ENCODE measurements at places on chromosomes 1 and 21. TPM values are rescaled to one million over a fixed set of nuclear protein-coding genes. Genes with fewer than 3 reads are reported as not detected.
A peak's percentile ranks its signal among the peaks of the same experiment; 100 is the strongest.

- DNase-seq = no peak
Measured at GRCh38 chr1:235017719-235018118, 110.9 kb downstream of the TOMM20 start.

NGF gene
- total RNA-seq = not detected

DNA sequence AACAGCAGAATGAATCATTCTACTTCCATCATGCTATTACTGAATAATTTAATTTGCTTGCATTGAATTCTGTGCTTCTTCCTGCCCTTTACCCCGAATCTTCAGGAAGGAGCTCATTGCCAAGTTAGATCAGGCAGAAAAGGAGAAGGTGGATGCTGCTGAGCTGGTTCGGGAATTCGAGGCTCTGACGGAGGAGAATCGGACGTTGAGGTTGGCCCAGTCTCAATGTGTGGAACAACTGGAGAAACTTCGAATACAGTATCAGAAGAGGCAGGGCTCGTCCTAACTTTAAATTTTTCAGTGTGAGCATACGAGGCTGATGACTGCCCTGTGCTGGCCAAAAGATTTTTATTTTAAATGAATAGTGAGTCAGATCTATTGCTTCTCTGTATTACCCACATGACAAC, 44.2 kb downstream of the MAP3K7CL start:
- DNase-seq = no peak

GRCh38 chr1:64975740-64976139, 9.4 kb upstream of the JAK1 start:
- DNase-seq = no peak

CFHR5 gene
- not detected for total RNA-seq

RIMKLA gene
- 2.9 TPM for total RNA-seq

SH3BGR gene
- 1.7 TPM for total RNA-seq

DNA sequence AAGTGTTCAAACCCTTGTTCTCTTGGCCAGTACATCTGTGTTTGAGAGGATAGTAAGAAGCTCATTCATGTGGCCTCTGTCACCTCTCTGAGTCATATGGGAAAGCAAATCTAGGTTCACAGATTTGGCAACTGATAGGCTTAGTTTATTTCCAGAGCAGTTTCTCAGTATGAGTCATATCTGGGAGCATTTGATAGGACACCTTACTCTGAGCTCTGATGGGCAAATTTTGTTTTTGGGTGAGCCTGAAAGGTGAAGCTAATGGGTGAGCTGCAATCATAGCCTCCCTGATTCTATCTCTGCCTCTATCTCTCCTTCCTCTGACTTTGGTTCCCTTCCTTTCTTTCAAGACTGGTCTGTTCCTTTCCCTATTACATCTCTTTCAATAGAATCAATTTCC, 134.4 kb downstream of the S1PR1 start:
- DNase-seq = peak; percentile 19

DNA sequence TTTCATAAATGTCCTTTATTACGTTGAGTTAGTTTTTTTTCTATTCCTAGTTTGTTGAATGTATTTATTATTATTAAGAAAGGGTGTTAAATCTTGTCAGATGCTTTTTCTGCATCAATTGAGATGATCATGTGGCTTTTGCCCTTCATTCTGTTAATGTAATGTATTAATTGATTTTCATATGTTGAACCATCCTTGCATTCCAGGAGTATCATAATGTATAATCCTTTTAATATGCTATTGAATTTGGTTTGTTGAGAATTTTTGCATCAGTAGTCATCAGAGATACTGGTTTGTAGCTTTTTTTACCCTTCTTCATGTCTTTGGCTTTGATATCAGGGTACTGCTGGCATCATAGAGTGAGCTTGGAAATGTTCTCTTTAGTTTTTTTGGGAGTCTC, 100.0 kb downstream of the POFUT2 start:
- no peak for DNase-seq

CD84 gene
- 23.3 TPM for total RNA-seq

DNA sequence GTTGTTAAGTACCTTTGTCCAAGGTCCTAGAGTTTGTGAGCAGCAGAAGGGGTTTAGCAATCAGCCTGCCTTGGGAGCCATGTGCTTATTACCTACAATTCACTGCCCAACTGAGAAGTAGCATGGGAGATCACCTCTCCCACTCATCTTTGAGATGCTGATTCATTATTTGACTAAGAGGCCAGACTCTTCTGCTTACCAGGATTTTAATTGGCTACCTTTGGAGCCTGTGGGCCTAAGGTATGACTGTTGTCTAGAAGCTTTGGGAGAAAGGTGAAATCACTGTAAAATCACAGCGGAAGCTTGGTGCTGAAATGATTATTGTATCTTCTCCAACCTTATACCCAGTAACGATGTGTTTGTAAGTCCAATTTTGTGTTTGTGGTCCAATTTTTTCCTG, 213.4 kb downstream of the ST6GALNAC3 start:
- DNase-seq = no peak

SUSD4 gene
- 0.23 TPM for total RNA-seq

DIRAS3 gene
- not detected for total RNA-seq
